ENCODE measurements at places on chromosomes 11 and 22. TPM values are rescaled to one million over a fixed set of nuclear protein-coding genes. Genes with fewer than 3 reads are reported as not detected.

- no peak overlapping the region for H3K27ac ChIP-seq
- H3K4me3 ChIP-seq = no peak overlapping the region
- H3K4me1 ChIP-seq = no peaks in the 10 kb centered on the region
- H3K36me3 ChIP-seq = no peaks in the 10 kb centered on the region
- no peak for DNase-seq
Observed at GRCh38 chr11:28581286-28582242, 473.4 kb downstream of the METTL15 start.

DNA sequence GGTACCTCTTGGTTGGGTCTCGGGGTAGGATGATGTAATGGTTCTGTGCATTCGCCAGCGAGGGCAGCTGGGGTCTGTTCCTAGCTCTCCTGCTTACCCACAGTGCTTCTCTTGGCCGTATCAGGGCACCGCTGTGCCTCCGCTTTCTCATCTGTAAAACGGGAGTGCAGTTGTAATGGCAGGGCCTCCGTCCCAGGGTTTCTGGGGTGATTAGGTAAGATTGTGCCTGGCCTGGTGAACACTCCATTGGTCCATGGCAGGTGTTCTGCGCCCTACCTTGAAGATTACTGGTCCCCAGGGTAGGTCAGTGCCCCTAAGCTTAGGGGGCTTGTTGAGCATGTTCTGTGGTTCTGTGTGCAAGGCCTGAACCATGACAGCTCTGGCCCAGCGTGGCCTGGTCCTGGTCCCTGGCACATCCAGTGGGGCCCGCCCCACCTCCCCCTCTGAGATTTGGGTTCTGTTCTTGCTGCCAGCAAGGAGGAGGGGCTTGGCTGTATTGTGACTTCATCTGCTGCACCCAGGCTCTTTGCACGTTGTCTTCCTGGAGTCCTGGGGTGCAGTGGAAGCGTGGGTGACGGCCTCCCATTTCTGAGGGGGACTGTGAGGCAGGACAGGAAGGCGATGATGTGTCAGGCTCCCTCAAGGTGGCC is 4.9 kb downstream of the MYRF start:
- peak overlapping the region; percentile 6 for H3K4me3 ChIP-seq
- H3K4me1 ChIP-seq = peaks cover 64% of the 10 kb centered on the region
- peak overlapping the region; percentile 95 for H3K27ac ChIP-seq
- no peaks in the 10 kb centered on the region for H3K36me3 ChIP-seq
- no peaks in the 10 kb centered on the region for H3K27me3 ChIP-seq

GRCh38 chr22:20180245-20180630 is 29.4 kb upstream of the CCDC188 start:
- no peaks in the 10 kb centered on the region for H3K36me3 ChIP-seq
- H3K27me3 ChIP-seq = no peaks in the 10 kb centered on the region
- peaks cover 7% of the 10 kb centered on the region for H3K4me1 ChIP-seq
- DNase-seq = no peak

DNA sequence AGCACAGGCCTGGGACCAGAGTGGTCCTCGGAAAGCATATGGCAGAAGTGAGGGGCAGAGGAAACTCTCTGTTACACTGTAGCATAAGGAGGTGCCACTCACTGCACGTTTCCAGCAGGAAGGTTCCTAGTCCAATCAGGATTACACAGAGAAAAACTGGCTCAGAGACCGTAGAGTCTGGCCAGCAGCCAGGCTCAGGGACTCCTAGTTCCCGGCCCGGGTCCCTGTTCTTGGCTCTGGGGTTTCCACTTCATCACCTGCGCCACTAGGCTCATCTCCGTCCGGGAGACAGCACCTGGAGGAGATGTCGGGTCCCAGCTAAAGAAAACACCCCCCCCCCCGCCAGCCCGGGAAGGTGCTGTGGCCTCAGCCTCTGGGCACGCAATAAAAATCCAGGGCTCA is 1.1 kb downstream of the TTLL12 start:
- peak overlapping the region; percentile 70 for H3K4me3 ChIP-seq
- DNase-seq = no peak
- no peak overlapping the region for H3K27ac ChIP-seq
- H3K27me3 ChIP-seq = peaks cover 4% of the 10 kb centered on the region
- peaks cover 3% of the 10 kb centered on the region for H3K36me3 ChIP-seq
- H3K4me1 ChIP-seq = peaks cover 2% of the 10 kb centered on the region

DNA sequence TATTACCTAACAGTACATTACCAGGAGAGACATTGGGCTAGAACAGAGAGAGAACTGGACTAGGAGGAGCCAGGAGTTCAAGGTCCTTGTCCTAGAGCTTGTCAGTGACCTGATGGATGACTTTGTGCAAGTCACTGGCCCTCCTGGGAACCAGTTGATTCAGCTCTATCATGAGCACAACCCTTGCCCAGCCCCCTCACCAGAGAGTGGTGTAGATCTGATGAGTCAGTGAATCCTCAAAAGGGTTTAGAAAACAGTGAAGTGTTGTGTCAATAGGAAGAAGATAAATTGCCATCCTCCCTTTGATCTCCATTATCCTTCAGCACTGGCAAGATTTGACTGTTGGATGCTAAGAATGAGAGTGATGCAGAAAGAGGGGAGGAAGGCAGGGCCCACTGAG is 24.3 kb downstream of the NEU3 start:
- no peak overlapping the region for H3K4me3 ChIP-seq
- H3K27me3 ChIP-seq = no peaks in the 10 kb centered on the region
- no peaks in the 10 kb centered on the region for H3K4me1 ChIP-seq

OR51B5 gene
- 0.44 TPM for total RNA-seq

APOC3 gene
- total RNA-seq = 16.3 TPM

PRAME gene
- not detected for total RNA-seq

EFCAB6 gene
- total RNA-seq = 7.0 TPM

KRTAP5-11 gene
- total RNA-seq = not detected

Measured in progenitor cell of endocrine pancreas (in vitro differentiated cells).